ENCODE measurements at places on chromosomes 3 and 15.

GRCh38 chr3:142863930-142864920 lies 24.7 kb downstream of the PCOLCE2 start:
- no peak for DNase-seq

DNA sequence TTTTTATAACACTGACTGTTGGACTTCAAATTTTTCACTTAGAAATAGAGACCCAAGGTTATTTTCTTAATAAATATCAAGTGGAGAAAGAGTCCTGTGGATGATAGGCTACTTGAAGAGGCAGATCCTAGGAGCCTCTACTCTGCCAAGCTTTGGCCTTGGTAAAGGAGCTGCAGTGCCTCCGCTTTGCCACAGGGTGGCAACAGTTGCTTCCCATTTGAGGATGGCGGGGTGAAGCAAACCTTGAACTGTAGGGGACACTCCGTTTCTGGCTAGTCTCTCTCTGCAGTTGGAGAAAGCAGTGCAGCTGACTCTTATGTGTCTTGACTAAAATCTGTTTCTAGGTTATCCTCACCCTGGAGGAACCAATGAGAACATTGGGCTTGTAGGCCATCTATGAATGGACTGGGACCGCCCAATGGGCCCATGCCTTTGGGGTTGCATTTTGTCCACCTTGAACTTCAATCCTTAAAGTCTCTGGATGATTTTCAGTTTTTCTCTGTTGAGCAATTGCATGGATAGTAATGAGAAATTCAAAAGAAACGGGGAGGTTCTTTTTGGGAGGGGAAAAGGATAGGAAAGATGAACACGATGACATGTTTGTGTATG lies 9.8 kb downstream of the SCG5 start:
- DNase-seq: no peak

DNA sequence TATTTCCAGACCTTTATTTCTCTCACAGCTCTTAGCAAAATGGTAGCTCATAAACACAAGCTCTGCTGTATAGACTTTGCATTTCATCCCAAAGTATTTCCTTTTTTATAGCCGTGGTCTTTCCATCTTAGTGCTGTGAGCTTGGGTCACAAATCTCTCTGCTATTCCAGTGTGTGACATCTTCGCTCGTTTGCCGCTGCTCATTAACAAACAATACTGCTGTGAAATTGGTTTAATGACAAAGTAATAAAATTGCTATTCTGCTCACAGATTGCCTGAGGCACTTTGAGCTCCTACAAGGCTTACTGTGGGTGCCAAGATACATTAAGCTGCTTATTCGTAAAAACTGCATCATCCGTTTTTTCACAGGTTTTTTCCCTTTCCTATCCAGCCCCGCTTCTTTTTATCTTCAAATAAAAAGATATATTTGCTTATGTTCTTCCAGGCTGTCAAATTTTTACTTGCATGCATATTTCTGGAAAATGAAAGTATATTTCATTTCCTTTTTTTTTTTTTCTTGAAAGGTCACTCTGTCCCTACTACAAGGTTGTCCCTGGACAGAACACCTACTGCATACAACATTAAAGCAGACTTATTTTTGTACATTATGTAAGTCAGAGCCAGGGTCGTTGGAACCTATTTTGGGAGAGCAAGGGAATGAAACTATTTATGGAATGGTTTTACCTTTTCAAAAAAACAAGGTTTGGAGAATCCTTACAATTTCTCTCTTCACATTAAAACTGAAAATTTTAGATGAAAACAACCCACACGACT lies 174.5 kb downstream of the MEIS2 start:
- no peak for DNase-seq

DNA sequence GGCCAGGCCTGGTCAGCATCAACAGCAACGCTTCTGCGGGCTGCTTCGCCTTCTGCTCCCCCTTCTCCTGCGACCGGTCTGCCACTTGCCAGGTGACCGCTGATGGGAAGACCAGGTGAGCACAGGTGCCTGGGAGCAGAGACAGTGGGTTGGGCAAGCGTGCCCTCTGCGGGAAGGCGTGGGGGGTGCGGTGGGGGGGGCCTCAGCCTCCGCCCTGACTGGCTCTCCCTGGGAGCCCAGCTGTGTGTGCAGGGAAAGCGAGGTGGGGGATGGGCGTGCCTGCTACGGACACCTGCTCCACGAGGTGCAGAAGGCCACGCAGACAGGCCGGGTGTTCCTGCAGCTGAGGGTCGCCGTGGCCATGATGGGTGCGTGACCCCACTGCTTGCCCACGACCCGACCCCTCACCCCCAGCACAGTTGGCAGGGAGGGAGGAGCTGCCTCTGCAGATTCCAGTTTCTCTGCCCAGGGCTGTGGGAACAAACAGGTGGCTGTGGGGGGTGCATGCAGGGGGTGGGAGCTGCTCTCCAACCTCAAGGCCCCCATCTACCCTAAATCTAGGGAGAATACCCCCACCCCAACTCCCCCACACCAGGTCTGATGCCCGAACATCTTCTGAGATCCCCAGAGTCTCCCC lies 8.8 kb downstream of the STAB1 start:
- DNase-seq: no peak

DNA sequence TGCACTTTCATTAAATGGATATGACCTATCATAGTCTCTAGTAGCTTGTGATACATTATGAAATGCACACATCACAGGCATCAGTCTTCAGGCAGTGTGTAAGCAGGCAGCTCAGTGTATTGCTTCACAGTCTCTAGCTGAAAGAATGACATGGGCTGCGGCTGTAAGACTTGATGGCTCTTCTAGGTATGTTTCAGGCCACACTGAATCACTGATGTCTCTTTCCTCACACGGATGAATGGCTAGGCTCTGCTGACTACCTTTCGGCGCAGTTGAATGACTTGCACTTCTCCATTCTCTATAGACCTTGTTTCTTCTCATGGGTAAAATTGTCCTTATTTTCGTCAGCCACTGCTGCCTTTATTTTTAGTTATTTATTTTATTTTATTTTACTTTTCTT lies 15.4 kb downstream of the APH1B start:
- no peak for DNase-seq

GRCh38 chr3:14726441-14726780 lies 51.5 kb downstream of the C3orf20 start:
- no peak for DNase-seq

All from activated gamma-delta T cell treated with anti-CD3 and anti-CD28 coated beads, Interleukin-2, amount 50 U/mL, for 16 hours (primary cell).